HFFc6 (cell line): ENCODE measurements at places on chromosomes 11 and 22.
A peak's percentile ranks its signal among the peaks of the same experiment; 100 is the strongest.

DNA sequence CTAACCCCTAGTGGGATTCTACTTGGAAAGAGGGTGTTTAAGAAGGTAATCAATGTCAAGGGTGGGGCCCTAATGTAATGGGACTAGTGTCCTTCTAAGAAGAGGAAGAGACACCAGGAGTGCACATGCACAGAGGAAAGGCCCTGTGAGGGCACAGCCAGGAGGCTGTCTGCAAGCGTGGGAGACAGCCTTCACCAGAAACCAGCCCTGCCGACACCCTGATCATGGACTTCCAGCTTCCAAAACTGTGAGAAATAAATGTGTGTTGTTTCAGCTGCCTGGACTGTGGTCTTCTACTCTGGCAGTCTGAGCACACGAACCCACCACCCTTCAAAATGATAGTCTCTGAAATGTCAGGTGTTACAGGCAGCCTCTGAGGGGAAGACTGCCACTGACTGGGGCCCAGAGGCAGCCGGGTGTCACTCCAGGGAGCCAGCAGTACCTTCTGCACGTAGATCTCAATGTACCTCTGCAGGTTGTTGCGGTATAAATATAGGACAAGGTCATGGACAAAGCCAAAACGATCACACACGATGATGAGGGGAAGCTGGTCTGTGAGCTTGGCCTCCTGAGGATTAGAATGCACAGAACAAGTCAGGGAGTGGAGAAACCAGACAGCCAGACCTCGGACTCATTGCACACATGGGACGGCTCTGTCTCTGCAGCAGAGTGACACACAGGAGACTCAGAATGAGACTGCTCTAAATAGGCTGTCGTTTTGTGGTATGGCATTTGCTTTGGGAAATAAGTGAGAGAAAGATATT lies 43.9 kb upstream of the SLC25A1 start:
- no peak for DNase-seq

- DNase-seq = no peak
These were observed 72.9 kb downstream of the TNRC6B start for GRCh38 chr22:40250608-40251007.

GRCh38 chr11:113615098-113615497 lies 91.0 kb downstream of the TMPRSS5 start:
- no peak for DNase-seq

DNA sequence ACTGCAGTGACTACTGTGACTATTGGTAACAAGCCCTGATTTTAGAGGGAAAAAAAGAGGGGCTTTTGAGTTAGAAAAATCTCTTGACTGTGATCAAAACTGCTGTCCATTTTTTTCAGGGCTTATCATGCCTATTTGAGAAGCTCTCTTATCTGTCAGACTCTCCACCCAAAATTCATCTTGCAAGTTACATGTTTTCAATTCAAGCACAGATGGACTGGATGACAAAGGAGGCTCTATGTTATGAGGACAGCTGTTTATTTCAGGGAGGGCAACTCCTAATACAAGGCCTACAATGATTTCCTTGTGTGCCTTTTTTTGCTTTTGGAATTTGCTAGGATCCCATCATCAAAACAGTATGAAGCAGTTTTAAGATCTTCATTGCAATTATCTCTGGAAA lies 35.2 kb upstream of the USP47 start:
- no peak for DNase-seq

- DNase-seq = no peak
These were observed 37.5 kb downstream of the ZC3H12C start for GRCh38 chr11:110130642-110131238.

- peak; percentile 23 for DNase-seq
These were observed 8.5 kb downstream of the ACAD8 start for GRCh38 chr11:134261626-134262488.

DNA sequence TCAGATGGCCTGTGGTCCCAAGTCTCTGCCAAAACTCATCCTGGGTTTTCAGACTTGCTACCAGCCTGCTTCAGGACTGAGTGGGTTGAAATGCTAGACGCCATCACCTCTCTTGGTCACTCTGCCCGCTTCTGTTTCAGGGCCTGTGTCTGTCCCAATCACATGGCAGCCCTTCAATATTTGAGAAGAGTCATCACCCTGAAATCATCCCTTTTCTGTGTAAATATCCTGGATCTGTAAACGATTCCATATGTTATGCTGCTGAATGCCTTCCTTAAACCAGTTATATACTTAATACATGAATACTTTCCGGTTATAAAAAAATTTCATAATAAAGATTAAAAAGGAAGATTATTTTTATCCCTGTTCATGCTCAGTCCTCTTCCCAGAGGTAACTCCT lies 39.8 kb upstream of the TLCD5 start:
- no peak for DNase-seq

- DNase-seq = peak; percentile 55
These were observed 2.0 kb downstream of the NAV2 start for GRCh38 chr11:19714387-19715363.

GRCh38 chr11:19391652-19392051 lies 150.9 kb upstream of the E2F8 start:
- DNase-seq = no peak

GRCh38 chr11:131370901-131371790 lies 731 bp downstream of the NTM start:
- no peak for DNase-seq

- DNase-seq = peak; percentile 56
These were observed 17.0 kb upstream of the IL2RB start for GRCh38 chr22:37166675-37167066.

- no peak for DNase-seq
These were observed 18.8 kb downstream of the SCGB1A1 start for GRCh38 chr11:62437616-62438015.

GRCh38 chr11:103928040-103928801 lies 108.2 kb upstream of the DDI1 start:
- DNase-seq = no peak

GRCh38 chr11:110169738-110170137 lies 76.5 kb downstream of the ZC3H12C start:
- DNase-seq = no peak

GRCh38 chr11:116835791-116836631 lies 1.4 kb downstream of the APOA1 start:
- peak; percentile 90 for DNase-seq

DNA sequence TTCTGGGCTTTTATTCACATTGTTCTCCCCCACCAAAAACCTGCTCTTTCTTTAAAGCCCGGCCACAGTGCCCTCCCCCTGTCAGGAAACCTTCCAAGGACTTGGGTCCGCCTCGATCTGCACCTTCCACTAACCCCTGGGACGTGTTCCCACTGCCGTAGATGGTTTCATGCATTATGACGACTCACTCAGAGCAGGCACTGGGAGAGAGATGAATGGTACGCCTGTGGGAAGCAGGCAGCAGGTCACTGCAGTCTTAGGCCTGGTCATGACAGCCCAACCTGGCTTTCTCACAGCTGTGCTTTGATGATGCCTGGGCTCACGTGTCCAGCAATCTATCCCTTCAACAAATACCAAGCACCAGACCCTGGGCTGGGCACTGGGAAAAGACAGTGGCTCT lies 115.7 kb downstream of the WNT7B start:
- no peak for DNase-seq

GRCh38 chr11:10328314-10329098 lies 23.6 kb downstream of the ADM start:
- peak; percentile 85 for DNase-seq

- no peak for DNase-seq
These were observed 620 bp upstream of the ATG2A start for GRCh38 chr11:64917663-64917995.

- peak; percentile 47 for DNase-seq
These were observed 17.7 kb upstream of the ZBED5 start for GRCh38 chr11:10875430-10876021.

DNA sequence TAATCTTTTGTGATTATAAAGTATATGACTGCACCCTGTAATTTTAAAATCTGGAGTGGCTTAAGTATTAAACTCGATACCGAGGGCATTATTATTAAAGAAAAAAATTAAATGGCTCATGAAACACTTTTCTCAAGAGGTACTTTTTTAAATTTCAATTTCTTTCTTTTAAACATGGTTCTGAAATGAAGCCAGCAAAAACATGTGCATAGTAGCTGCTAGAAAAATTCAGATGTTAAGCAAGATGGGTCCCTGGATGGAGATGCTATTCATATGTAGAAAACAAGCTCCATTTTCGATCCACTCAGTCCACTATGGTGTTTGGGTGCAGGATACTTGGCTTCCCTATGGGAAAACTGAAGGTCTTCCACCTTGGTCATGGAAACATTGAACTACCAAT lies 189.5 kb downstream of the PGR start:
- no peak for DNase-seq

DNA sequence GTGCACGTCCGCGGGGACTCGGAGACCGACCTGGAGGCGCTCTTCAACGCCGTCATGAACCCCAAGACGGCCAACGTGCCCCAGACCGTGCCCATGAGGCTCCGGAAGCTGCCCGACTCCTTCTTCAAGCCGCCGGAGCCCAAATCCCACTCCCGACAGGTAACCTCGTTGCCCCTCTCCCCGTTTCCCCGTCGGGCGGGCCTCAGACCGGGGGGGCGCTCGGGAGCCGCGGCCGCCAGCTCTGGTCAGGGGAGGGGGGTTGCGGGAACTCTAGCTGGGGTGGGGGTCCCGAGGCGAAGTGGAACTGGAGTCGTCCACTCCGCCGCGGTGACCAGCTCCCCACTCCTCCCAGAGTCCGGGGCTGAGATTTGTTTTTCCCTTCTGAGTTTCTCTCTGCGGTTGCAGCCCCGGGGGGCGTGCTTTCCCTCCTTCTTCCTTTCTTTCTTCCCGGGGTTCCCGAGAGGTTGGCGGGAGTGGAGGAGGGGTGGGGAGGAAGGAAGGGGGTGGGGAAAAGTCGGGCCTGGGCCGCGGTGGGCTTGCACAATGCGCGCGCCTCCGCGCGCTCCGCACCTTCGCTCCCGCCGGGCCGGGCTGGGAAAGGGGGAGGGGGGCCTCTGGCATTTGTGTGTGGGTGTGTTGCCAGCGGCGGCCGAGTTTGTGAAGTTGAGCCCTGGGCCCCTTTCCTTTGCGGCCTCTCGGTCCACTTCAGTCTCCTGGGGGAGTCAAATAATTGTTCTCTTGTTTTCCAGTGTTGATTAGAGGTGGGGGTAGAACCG lies 952 bp downstream of the YAP1 start:
- DNase-seq = peak; percentile 48

DNA sequence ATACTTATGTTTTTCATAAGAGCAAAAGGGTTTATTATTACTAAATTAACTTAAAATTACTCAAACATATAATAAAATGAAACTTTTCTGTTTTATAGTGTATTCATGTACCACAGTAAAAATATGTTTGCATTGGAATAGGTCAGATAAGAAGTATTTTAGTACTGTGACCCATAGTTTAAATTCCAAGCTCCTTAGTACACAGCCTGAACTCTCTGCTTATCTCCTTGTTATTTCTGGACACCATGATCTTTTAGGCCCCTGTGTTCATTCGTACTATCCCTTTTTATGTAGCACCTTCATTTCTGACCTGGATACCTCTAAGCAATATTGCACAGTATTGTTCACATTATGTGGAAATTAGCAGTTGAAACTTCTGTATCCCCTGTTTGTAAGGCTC lies 296.7 kb upstream of the SYN3 start:
- no peak for DNase-seq

- no peak for DNase-seq
These were observed 65.4 kb upstream of the CRTAM start for GRCh38 chr11:122772945-122773344.

DNA sequence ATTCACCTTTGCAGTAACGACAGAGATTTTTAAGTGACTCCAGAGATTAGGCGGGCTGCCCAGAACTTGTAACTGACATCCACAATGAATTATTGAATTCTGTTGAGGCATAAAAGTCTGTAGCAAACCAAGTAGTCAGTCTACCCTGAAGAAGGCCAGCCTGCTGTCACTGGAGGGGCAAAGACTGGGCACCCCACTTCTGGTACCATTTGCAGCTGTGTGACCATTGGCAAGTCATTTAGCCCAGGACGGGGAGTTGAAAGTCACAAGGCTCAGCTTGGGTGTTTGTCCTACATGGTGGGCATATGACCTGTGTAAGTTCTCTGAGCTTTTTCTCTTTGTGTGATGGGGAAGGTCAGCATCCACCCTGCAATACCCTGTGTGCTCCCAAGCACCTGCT lies 119.4 kb downstream of the ARHGAP8 start:
- DNase-seq = no peak

DNA sequence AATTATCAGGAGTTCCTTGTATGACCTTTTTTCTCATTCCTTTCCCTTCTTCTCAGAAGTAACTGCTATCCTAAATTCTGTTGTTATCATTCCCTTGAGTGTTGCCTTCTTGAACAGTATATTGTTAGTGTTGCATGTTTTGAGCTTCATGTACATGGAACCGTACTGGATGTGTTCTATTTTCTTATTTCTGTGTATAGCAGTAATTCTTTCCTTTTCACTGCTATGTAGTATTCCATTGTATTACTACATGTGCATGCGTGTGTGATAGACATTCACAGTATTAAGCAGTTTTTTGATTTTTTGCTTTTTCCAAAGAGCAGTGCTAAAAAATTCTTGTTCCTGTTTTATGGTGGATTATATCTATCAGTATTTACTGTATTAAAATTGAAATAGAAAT lies 90.3 kb upstream of the RAB1B start:
- DNase-seq = no peak

DNA sequence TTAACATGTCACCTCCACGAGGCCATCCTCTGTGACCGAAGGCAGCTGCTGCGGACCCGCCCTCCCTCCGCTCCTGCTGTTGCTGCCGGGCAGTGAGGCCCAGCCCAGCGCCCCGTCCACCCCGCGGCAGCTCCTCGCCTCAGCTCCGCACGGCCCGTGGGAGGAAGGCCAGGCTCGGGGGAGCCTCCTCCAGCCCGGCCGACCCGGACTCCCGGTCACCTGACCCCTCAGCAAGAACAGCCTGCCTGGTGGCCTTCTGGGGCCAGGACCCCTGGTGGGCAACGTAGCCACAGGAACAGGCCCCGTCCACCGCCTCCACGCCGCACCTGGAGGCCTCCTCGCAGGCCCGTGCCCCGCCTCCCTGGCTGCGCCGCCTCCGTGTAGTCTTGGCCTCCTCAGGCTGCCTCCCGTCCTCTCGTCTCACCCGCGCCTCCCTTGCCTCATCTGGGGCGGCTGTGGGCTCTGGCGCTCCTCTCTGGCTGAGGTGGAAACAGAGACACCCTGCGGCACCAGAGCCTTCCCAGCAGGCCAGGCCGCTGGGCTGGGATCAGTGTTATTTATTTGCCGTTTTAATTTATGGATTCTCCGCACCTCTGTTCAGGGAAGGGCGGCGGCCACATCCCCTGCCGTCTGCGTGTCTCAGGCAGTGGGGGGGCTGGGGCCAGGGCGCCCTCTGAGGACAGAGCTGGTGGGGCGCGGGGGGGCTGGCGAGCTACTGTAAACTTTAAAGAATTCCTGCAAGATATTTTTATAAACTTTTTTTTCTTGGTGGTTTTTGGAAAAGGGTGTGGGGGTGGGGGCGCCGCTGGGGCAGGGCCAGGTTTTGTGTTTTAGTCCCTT lies 25.4 kb downstream of the MOB2 start:
- no peak for DNase-seq

GRCh38 chr11:62171261-62171723 lies 18.7 kb upstream of the SCGB1D1 start:
- DNase-seq = peak; percentile 65

DNA sequence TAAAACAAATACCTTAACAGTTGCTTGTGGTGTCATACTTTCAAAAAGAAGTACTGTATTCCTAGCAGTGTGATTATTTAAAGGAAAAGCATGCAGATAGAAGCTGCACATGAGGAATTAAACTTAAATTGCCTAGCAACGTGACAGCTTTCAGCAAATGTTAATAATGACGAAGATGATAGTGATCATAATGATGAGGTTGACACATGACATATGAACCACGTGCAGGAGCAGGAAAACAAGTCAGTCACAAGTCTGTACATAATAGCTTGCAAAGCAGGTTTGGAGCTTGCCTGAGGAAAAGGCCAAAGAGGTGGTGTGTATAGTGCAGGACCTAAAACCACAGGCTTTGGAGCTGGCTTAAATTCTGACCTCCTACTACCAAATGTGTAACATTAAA lies 30.6 kb upstream of the PIK3C2A start:
- DNase-seq = no peak
